ENCODE measurements at places on chromosomes 11 and 22.
A peak's percentile ranks its signal among the peaks of the same experiment; 100 is the strongest.

GRCh38 chr11:116792144-116792868, 627 bp upstream of the APOA5 start:
- no peak for DNase-seq

- no peak for DNase-seq
These were observed 14.9 kb downstream of the AP2A2 start for GRCh38 chr11:940496-941135.

- no peak for DNase-seq
These were observed 232.0 kb upstream of the GRIA4 start for GRCh38 chr11:105377870-105378269.

- DNase-seq = no peak
These were observed 370.4 kb downstream of the DDX10 start for GRCh38 chr11:109035284-109035683.

- no peak for DNase-seq
These were observed 164.6 kb downstream of the ARHGAP42 start for GRCh38 chr11:100851584-100852152.

- DNase-seq = no peak
These were observed 1.8 kb upstream of the OR5B21 start for GRCh38 chr11:58509748-58510147.

DNA sequence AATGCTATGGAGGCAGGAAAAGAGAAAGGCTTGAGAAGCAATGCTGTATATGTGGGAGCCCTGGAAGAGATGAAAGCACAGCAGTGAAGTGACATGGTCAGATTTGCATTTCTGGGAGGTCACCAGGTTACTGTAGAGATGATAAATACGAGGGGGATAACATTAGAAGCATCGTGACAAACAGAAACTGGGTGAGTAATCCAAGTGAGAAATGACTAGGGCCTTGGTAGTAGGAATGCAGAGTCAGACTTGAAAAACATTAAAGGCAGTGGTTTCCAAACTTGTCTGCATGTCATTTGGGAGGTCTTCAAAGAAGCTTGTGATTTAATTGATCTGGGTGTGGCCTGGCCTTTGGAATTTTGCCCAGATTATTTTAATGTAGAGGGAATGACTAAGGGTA, 43.9 kb downstream of the CCDC34 start:
- no peak for DNase-seq

- DNase-seq = no peak
These were observed 789.6 kb downstream of the DLG2 start for GRCh38 chr11:84837402-84838069.

GRCh38 chr22:39147335-39148025, 5.0 kb downstream of the CBX7 start:
- DNase-seq = no peak

- DNase-seq = no peak
These were observed 110.4 kb upstream of the OR4B1 start for GRCh38 chr11:48106166-48106565.

GRCh38 chr11:37544491-37544890, 946.5 kb upstream of the RAG2 start:
- no peak for DNase-seq

DNA sequence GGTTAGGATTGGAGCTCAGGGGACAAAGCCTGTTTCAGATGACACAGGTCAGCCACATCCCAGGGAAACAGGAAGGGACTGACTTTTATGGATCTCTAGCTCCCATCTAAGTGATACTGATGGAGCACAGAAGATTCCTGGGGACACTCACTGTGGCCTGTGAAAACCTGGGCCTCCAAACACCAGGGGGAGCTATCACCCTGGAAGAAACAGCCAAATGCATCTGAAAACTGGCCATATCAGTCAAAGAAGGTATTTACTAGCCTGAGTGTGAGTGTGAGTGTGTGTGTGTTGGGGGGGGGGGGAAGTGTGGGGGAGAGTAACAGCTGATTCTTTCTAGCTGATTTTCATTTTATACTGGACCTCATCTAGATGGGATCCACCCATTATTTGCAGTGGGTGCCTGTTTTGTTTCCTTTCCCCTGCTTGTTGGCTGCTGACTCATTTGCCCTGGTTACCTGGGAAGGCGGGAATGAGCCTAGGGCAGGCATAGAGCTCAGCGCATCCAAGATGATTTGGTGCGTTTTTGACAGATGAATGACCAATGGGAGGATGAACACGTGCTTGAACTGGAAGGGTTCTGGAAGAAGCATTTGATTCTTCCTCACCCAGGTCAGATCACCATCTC, 284.0 kb downstream of the KIRREL3 start:
- peak; percentile 57 for DNase-seq

GRCh38 chr11:78419327-78419726, 1.7 kb upstream of the GAB2 start:
- DNase-seq = no peak

DNA sequence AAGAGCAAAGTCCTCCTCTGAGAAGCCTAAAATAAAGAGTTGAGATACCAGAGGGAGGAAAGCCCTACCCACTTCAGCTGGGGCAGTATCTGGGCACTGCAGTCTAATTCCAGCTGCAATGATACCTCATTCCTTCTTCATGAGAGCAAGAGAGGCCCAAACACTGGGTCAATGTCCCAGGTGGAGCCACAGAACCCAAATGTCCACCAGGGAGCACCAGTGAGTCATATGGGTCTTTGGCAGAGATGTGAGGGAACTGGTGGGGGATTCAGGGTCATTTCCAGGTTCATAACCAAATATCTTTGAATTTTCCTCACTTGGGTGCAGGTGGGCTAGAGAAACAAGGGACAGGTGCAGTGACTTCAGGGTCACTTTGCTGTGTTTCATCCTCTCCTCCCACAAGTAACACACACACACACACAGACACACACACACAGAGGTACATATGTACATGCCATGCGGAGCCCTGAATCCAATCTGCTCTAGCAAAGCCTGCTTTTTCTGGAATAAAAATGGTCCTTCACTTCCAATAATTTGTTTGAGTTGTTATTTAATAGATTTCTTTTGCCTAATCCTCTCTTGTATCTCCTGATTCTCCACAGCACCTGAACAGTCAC, 585.4 kb downstream of the SOX6 start:
- DNase-seq = peak; percentile 59

DNA sequence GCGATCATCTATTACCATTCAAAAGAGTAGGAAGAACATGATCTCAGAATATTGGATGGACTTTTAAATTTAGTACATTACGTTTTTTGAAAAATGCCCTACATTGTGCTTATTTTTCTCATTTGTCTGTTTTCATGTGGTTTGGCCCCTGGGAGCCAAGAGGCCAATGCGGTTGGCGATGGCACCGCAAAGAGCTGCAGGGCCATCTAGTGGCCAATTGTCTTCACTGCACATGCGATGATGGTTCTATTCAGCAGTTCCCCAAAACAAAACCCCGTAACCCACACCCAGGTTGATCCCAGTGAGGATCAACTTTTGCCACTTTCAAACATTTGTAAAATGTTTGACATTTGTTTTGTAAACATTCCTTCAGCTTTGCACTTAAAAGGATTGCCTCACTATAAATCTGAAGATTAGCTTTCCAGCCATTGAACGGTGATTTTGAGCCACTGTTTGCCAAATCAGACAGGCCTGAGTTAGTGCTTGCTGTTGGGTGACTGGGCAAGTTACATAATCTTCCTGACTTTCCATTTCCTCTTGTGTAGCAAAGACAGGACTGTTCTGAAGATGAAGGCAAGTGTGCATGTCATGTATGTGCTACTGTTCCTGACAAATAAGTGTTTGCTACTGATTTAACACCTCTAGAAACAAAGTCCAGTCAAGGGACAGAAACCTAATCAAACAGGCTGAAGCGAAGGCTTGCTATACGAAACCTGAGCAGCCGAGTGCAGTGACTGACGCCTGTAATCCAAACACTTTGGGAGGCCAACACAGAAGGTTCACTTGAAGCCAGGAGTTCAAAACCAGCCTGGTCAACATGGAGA, 29.2 kb upstream of the XBP1 start:
- peak; percentile 33 for DNase-seq

- DNase-seq = no peak
These were observed 202.0 kb downstream of the PGR start for GRCh38 chr11:100927579-100927978.

DNA sequence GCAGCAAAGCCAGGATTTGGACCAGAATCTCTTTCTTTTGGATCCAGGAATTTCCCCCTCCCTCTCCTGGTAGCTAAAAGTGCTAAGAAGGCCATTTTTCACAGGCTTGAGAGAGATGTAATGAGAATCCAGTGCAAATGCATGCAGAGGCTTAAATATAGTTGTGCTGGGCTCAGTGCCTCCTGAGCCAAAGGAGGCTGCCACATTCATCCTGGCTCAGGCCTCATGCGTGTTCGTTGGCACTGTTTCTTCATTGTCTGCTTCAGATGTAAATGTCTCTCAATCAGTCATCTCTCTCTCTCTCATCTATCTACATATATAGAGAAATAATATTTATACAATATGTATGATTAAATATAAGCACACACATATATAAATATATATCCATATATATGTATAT, 83.6 kb downstream of the INSC start:
- DNase-seq = no peak

DNA sequence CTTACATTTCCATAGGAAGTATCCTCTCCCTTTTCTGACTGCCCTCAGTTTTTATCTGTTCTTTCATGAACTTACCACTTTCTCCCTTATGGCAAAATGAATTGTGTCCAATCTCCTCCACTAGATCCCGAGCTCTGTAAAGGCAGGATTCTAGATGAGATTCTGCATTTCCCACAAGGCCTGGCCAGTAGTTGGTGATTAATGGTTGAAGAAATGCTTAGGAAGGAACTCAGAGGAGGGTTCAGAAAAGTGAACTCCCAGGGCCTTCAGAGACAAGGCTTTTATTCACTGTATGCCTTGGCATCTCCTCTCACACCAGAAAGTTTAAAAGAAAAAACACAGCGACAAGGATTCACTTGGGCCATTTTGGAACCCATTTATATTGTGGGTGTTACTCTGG, 66.2 kb downstream of the CCDC81 start:
- no peak for DNase-seq

GRCh38 chr11:71582309-71582895, at the start of gene KRTAP5-11:
Gene KRTAP5-11, minus strand, starts transcription at chr11:71582875. Its CDS starts 38 bp downstream, at chr11:71582837.
- no peak for DNase-seq

- DNase-seq = no peak
These were observed 68.4 kb downstream of the GAS2 start for GRCh38 chr11:22734628-22735345.

DNA sequence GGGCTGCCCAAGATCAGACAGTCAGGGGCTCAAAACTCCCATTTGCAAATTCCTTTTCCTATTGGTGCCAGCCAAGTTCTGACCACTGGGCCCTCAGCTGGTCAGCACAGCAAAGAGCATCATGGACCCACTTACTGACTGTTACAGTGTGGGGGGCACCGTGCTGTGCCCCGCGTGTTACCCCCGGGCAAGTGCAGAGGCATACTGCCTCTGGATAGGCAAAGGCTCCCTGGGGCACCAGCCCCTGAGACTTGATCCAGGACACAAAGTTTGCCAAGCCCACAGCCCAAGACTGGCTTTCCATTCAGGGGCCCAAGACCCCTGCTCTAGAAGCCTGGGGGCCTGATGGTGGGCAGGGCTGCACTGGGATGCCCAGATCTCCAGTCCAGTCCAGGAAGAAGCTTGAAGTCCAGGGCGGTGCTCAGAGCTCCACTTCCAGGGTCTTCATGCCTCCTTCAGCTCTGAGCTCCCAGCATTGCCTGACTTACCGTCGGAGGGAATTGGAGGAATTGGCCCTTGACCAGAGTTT, 6.6 kb downstream of the LRRC32 start:
- no peak for DNase-seq

- DNase-seq = peak; percentile 58
These were observed 140.5 kb downstream of the TRIM44 start for GRCh38 chr11:35803115-35803514.

DNA sequence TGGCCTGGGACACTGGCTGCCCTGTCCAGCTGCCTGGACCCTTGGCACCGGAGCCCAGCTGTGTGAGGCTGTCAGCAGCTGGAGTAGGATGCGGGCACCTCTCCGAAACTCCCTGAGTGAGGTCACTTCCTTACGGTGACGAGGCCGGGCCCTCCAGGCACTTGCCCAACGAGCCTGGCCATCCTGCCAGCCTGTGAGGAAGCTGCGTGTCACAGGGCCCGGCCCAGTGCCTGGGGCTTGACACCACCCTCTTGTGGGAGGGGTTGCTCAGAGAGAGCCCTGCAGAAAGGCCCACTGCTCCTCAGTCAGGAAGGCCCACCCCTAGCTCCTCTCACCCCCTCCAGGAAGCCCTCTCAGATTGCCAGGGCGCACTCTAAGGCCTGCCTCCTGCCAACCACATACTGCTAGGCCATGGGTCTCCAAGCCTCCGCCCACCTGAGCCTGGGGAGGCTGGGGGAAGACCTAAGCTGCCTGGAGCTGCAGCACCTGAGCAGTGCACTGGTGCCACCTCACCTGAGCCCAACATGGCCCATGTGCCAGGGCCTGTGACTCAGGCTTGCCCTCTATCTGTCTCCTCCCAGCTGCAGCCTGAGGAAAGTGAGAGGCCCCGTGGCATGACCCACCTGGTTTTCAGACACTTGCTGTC, 4.3 kb upstream of the PHLDA2 start:
- DNase-seq = no peak

GRCh38 chr11:12249590-12250260, 127.6 kb upstream of the PARVA start:
- peak; percentile 99 for DNase-seq

GRCh38 chr11:37456746-37457145, 858.7 kb upstream of the RAG2 start:
- DNase-seq = no peak

DNA sequence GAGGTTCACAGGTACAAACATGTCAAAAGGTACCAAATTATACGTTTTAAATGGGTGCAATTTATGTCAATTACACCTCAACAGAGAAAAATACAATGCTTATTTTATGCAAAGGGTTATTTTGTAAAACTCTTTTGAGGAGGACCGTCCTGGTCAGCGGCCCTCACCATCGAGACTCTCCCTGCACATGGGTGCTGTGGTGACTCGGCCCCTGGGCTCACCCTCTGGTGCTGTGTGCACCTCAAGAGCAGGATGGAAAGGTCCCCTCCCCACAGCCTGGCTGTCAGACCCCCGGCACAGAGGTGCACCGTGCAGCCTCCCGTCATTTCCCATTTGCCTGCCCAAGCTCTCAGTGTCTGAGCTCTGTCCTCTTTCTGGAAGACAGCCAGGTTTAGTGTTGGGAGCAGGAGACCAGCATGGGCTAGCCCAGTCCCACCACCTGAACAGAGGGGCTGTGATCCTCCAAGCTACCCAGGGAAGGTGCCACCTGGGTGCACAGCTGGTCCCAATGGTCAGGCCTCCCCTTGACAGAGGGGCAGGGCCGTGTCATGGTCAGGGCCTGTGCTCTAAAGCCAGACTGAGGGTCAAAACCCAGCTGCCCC, 41.8 kb upstream of the PRODH start:
- DNase-seq = no peak

Measured in NCI-H1417 (cell line).